ENCODE measurements at places on chromosomes 3 and 15.

DNA sequence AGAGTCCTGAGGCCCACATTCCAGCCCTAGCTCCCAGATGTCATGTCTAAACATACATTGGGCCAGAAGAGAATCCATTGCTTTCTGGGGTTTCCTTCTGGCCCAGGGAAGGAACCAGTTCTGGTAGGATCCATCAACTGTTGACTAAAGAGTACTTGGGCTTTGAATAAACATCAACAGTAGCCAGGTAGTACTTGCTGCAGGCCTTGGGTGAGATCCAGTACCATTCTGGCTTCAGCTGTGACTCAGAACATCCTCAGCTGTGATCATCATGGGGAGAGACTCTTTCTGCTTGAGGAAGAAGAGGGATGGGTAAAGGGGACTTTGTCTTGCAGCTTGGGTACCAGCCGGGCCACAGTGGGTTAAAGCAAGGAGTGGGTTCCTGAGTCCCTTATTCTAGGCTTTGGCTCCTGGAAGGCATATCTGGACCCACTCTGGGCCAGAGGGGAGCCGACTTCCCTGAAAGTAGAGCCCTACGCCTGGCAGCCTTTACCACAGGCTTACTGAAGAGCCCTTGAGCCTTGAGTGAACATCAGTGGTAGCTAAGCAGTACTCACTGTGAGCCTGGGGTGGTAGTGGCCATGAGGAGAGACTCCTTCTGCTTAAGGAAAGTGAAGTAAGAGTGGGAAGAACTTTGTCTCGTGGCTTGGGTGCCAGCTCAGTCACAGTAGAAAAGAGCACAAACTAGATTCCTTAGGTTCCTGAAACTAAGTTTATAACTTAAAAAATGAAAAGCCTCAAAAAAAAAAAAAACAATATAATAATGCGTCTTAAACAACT, 128.3 kb downstream of the GOLIM4 start:
- no peak for DNase-seq

GRCh38 chr15:26048669-26049068, 185.5 kb upstream of the ATP10A start:
- DNase-seq: no peak

- no peak for DNase-seq
Measured at GRCh38 chr3:170257145-170257544, 34.9 kb downstream of the PRKCI start.

DNA sequence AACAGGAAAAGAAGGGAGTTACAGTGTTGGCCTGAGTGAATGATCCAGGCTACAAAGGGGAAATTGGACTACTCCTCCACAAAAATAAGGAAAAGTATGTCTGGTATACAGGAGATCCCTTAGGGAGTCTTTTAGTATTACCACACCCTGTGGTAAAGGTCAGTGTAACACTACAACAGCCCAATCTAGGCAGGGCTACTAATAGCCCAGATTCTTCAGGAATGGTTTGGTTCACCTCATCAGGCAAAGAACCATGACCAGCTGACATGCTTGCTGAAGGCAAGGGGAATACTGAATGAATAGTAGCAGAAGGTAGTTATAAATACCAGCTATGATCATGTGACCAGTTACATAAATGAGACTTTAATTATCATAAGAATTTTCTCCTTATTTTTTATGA, 372.6 kb upstream of the ATP11B start:
- no peak for DNase-seq

GRCh38 chr3:177463863-177464262, 266.6 kb upstream of the TBL1XR1 start:
- no peak for DNase-seq

DNA sequence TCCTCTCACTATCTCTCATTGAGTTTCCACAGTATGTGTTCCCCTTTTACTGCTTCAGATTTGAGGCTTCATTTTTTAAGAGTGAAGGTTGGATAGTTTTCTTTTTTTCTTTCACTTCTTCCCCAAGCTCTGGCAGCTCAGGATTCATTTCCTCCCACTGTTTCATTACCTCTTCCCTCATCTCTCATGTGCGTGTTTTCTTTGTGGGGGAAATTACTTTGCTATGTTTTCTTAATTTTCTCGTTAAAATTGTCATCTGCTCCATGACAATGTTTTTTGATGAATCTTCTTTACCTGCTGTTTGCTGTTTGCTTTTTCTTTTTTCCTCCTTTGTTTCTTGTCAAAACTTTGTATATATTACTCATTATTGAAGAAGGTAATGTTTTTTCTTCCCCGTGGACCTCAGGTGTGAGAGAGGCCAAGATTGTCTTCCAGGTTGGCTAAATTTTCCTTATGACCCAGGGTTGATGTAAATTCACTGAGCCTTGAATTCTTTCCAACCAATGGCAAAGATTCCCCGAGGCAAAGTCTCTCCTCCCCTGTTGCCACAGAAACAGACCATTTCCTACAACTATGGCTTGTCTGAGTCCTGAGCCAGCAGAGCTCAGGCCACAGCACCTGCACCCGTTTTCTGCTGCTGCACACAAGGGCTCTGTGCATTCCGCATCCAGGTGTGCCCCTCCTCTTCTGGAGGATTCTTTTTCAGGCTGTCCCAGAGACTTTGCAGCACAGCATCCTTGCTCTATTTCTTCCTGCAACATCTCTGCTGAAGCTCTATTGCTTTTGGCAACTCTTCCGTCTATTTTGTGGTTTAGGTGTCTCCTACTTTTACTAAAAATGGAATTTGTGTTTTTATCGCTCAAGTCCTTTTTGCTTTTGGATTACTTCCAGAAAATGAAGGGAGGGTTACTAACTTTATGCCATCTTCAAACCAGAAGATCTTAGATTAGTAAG, 66.1 kb downstream of the NOX5 start:
- DNase-seq: no peak

DNA sequence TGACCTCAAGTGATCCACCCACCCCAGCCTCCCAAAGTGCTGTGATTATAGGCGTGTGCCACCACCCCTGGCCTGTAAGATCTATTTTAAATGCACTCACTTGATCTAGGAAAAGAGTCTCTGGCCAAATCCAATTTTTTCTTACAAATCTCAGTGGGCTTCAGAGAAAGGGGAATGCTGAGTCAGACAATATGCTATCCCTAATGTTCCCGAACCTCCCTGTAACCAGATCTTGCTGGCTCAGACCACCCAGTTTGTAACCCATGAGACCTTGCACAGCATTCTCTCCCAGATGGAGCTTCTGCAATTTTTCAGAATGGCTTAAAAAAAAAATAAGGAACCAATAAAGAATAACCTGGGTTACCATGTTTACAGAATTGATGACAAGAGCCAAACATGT, 205.8 kb downstream of the RYR3 start:
- no peak for DNase-seq

GRCh38 chr15:59014068-59014467, 26.6 kb downstream of the RNF111 start:
- no peak for DNase-seq

- peak; percentile 96 for DNase-seq
Measured at GRCh38 chr3:57692396-57693147, at the start of gene DENND6A. DENND6A (minus strand) TSS chr3:57693077; CDS start chr3:57693018, 59 bp downstream.

GRCh38 chr3:126456211-126456610, 19.5 kb downstream of the ZXDC start:
- DNase-seq: no peak

DNA sequence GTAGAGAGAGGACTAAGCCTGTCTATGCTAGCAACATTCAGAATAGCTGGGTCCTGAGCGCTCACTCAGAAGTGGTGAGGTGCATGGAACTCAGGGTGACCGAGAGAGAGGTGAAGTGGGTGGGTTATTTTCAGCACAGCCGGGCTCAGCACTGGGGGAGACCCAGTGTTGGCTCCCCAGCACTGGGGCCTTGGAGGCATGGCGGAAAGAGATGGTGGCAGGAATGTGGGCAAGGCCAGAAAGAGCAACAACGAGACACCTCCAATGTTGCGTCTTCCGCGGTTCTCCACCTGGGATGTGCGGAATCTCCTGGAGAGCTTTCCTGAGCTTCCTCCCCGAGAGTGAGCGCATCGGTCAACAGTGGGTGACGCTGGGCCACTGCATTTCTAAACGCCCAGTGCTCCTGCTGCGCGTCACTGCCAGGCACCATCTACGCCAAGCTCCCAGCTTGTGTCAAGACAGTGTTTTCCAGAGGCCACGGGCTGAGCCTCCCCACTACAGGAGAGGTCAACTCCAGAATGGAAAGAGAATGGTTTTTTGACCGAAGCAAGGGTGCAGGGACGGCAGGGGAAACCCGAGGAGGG, 148.4 kb downstream of the ADAMTS17 start:
- no peak for DNase-seq

GRCh38 chr3:112874725-112875124, 28.1 kb upstream of the CD200R1L start:
- DNase-seq: no peak

GRCh38 chr15:69748576-69749185, 296.1 kb downstream of the RPLP1 start:
- peak; percentile 60 for DNase-seq

DNA sequence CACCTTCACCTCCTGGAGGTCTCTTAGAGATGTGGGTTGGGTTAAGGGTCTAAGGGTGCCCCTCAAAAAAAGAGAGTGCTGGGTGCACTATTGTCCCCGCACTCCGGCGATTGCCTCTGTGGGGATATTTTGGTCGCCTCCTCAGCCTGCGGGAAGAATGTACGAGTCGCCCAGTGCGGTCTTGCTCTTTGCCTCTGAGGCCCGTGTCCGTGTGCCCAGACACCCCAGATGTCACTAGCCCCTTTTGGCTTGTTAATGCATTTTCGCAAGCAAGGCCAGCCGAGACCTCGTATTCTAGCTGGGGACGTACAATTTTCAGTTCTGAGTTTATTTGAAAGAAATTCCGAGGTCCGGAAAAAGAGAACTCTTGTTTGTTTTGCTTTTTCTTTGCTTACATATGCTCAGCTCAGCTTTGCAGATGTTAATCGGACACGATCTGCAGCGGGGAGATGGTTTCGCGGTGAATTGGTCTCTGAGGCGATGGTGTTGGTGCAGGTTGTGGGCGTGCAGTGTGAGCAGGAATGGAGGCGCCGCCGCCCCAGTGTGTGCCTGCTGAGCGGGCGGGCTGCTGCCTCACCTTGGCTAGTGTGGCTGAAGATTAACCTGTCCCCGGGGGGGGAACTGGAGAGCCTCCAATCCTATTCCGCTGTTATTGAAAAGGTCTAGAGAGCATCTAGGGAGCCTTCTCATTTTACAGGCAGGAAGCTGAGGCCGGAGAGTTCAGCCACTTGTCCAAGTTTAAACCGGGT, 1.4 kb downstream of the ST6GAL1 start:
- no peak for DNase-seq

DNA sequence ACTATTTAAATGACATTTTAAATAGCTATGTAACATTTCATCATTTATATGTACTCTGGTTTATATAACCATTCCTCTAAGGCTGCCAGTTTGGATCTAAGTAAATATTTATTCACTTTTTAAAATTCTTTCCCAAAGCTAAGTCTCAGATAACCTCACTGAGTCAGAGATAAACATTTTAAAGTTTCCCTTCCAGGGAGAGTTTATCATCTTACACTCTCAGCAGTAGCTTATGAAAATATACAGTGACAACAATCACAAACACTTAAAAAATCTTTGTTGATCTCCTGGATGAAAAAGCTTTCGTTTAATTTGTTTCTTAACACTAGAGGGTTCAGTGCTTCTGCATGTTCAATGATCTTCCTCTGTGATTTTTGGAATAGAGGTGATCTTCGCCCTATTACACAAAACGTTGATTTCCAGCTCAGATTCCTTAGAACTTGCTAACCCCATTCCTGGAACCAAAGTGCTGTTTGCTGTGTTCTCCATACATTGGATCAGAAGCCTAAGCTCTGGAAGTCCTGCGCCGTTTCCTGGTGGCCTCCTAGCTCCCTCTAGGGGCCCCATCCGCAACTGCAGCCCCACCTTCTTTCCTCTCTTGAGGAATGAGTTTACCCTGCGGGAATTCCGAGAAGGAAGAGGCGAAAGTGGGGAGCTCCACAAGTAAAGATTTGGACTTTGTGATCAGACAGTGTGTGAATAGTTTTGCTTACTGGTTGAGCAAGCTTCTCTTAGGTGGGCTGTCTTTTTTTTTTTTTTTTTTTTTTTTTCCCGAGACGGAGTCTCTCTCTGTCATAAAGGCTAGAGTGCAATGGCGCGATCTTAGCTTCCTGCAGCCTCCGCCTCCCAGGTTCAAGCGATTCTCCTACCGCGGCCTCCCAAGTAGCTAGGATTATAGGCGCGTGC, 29.3 kb upstream of the SACM1L start:
- peak; percentile 64 for DNase-seq

GRCh38 chr3:194034346-194035336, 101.3 kb upstream of the HES1 start:
- DNase-seq: no peak

- no peak for DNase-seq
Measured at GRCh38 chr3:47283193-47283537, 421 bp downstream of the KLHL18 start.

GRCh38 chr3:30305021-30305420, 301.4 kb upstream of the TGFBR2 start:
- DNase-seq: no peak

GRCh38 chr3:464255-464654, 267.7 kb downstream of the CHL1 start:
- DNase-seq: no peak

- peak; percentile 70 for DNase-seq
Measured at GRCh38 chr3:10968401-10968800, 24.1 kb upstream of the SLC6A1 start.

DNA sequence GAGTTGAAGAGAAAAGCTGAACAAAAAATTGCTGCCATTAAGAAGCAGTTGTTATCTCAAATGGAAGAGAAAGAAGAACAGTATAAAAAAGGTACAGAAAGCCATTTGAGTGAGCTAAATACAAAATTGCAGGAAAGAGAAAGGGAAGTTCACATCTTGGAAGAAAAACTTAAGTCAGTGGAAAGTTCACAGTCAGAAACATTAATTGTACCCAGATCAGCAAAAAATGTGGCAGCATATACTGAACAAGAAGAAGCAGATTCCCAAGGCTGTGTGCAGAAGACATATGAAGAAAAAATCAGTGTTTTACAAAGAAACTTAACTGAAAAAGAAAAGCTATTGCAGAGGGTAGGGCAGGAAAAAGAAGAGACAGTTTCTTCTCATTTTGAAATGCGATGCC, 152.4 kb upstream of the LRRFIP2 start:
- no peak for DNase-seq

DNA sequence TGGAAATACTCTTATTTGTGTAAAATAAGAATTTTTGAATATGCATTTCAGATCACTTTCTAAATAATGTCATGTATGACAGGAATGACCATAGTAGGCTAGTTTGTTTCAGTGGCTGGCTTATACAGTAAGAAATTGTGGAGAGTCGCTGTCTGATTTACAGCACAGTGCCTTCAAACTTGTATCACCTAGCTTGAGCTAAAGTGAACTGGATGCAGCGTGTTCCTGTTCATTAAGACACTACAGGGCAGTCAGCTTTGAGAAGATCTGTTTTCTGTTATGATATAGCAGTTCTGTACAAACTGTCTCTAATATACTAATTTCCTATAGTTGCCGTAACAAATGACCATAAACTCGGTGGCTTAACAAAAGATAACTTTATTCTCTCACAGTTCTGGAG, 9.9 kb downstream of the CLDN16 start:
- no peak for DNase-seq

DNA sequence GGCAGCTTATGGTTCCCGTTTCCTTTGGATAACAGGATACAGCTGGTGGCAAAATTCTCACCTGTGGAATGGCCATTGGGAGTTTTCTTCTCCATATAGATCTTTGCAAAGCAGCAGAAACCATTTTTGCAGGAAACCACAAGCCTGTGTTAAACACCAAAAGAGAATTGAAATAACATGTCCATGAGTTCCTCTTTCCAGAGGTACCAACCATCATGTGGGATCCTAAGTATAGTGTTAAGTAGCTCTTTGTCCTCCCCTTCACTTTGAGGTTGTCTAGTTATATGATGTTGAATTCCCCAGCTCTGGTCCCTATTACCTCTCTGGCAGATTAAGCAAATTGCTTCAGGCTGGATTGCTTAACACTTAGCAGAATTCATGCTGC, 94.9 kb downstream of the AKAP13 start:
- no peak for DNase-seq

All from right forelimb (tissue), 1 donor.